ENCODE measurements at places on chromosomes 3 and 15.
A peak's percentile ranks its signal among the peaks of the same experiment; 100 is the strongest.

GRCh38 chr3:120144267-120144666 lies 50.0 kb upstream of the GSK3B start:
- no peak for DNase-seq

DNA sequence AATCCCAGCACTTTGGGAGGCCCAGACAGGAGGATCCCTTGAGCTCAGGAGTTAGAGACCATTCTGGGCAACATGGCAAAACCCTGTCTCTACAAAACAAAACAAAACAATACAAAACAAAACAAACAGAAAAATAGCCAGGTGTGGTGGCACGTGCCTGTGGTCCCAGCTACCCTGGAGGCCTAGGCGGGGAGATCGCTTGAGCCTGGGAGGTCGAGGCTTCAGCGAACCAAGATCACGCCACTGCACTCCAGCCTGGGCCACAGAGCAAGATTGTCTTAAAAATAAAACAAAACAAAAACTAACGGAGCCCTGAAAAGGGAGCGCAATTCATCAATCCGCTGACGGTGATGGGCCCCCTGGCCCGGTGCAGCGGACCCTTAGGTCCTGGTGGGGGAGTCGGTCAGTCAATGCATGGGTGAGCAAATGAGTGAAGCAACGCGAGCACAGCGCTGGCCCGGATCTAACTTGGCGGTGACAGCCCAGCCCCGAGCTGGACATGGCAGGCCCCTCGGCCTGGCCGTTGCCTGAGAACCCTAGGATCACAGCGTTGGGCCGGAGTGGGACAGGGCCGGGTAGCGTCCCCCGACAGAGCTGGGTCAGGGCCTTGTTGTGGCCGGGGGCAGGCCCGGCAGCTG lies 52.4 kb upstream of the BLM start:
- no peak for DNase-seq

DNA sequence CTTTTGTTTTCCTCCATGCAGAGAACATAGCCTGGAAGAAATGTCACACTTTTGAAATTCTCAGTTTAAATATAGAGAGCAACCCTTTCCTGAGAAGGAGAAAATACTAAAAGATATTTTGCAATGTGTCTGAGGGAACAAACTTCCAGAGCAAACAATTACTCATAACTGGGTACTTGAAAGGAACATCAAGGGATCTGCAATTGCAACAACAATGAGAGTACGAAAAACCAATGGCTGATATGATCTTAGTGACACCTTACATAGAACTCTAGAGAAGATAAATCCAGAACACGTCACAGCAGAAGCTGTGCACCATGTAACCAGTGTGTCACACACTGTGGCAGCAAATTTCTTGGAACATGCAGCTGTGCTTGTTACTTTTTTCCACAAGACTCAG lies 14.6 kb upstream of the ARPP21 start:
- DNase-seq = no peak

DNA sequence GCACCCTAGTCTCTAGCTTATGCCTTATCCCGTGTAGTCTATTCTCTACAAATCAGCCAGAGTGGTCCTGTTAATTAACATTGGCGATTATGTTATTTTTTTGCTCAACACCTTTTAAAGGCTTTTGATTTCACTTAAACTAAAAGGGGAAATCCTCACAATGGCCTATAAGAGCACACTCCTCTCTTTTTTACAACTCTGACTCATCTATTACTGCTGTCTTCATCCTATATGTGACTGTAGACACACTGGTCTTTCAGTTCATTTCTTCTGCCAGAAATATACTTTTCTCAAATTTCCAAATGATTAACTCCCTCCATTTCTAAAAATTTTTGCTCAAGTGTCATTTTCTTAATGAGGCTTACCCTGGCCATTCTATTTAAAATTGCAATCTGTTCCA lies 143.4 kb downstream of the NSUN3 start:
- DNase-seq = no peak

GRCh38 chr3:38648024-38648658 lies 1.3 kb downstream of the SCN5A start:
- no peak for DNase-seq

- DNase-seq = no peak
Measured at GRCh38 chr15:31261266-31262142, 65.1 kb upstream of the KLF13 start.

- DNase-seq = no peak
Measured at GRCh38 chr3:146505516-146505915, 36.2 kb upstream of the PLSCR2 start.

- peak; percentile 24 for DNase-seq
Measured at GRCh38 chr3:63993653-63994079, 29.6 kb downstream of the PSMD6 start.

DNA sequence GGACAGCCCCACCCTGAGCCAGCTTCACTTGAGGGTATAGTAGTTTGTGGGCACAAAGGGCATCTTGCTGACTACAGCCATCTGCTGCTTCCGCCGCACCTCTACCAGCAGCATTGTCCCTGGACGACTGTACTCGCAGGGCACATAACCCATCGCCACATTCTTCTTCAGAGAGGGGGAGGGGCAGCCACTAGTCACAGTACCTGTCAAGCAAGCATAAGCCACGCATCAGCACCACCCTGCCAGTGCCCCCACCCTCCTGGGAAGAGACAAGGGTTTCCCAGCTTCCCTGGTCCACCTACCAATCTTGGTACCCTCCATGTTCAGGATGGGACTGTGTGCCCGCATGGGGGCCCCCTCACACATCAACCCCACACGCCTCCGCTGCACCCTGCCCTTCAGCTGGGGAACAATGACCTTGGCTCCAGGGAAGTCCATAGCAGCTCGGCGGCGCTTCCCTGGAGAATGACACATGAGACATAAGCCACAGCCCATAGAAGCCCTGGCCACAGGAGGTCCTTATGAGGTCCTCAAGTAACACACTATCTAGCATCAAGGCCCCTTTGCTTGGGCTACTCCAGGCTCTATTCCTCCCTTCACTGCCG lies 4.7 kb downstream of the AMT start:
- DNase-seq = no peak

GRCh38 chr15:77554306-77555080 lies 78.2 kb downstream of the LINGO1 start:
- DNase-seq = peak; percentile 87

DNA sequence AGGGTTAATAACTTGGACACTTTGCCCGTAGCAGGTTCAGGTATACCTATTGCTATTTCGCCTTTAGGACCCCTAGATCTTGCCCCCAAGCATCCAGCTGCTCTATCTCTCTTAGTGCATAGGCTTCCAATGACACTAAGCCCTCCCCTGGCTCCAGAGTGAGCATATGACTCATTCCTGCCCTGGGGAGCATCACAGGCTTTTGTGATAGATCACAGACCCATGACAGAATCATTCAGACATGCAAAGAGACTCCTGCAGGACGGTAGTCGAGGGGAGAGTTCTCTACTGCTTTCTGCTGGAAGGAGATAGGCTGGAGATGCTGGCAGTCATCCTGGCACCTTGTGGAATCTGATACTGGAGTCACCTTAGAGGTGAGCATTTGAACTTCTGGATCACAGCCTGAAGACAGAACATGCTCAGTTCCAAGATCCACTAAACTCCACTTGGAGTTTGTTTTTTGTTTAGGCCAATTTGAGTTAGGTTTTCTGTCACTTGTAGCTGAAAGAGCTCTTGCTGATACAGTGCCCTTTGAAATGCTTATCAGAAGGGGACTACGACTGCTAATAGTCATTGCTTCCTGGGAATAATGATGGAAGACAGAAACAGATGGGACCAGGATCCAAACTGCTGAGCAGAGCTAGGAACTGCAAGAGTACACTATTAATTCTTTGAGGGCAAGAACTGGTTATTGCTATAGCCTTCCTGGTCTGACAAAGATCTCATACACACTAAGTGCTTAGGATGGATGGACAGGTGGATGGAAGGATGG lies 11.0 kb downstream of the LYSMD2 start:
- peak; percentile 14 for DNase-seq

DNA sequence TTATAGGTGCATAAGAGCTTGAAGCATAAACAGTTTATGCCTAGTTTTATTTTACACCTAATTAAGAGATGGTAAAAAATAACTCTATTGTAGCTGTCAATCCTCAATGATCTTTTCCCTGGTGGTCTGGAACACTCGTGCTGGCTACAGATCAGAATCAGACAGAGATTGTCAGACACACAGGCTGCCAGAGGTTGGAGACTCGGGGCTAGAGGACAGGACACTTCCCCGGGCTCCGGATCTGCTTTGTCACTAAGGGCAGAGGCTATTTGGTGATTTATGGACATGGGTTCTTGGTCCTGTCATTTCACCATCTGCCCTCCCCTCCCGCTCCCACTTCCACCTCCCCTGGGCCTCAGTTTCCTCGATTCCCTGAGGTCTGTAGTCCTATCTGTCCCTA lies 16.5 kb upstream of the FAM174B start:
- no peak for DNase-seq

DNA sequence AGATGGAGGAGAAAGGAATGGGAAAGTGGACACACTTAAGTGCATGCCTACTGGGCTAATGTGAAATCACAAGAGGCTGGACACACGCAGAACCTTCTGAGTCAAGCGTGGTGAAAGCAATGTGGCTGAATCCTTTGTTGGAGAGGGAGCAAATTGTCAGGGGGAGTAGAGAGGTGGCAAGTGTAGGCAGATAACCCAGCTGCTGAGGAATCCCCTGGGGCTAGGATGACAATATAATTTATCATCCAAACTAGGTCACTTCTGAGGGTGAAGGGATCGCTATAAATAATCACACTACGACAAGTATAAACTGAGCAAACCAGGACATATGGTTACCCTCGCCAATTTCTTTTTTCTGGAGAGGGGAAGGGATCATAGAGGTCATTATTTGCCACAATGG lies 28.7 kb downstream of the TAMM41 start:
- DNase-seq = no peak

Data from hypothalamus (tissue), 51 donors.